ENCODE measurements at places on chromosomes 2 and 18.

- DNase-seq = no peak
Observed at GRCh38 chr2:178006710-178007109, 65.9 kb downstream of the PDE11A start.

DNA sequence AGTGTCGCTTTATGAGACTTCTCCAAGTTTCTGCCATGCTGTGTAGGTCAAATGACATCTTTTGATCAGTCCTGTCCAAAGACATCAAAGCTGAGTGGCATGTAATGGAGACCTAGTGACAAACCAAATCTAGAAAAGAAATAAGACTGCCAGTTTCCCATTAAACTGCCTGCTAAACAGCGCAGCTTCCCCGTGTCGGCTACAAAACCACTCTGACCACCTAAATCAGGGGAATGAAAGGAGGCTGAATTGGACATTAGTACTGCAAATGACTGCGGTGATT lies 57.7 kb downstream of the TSHZ1 start:
- no peak for DNase-seq

DNA sequence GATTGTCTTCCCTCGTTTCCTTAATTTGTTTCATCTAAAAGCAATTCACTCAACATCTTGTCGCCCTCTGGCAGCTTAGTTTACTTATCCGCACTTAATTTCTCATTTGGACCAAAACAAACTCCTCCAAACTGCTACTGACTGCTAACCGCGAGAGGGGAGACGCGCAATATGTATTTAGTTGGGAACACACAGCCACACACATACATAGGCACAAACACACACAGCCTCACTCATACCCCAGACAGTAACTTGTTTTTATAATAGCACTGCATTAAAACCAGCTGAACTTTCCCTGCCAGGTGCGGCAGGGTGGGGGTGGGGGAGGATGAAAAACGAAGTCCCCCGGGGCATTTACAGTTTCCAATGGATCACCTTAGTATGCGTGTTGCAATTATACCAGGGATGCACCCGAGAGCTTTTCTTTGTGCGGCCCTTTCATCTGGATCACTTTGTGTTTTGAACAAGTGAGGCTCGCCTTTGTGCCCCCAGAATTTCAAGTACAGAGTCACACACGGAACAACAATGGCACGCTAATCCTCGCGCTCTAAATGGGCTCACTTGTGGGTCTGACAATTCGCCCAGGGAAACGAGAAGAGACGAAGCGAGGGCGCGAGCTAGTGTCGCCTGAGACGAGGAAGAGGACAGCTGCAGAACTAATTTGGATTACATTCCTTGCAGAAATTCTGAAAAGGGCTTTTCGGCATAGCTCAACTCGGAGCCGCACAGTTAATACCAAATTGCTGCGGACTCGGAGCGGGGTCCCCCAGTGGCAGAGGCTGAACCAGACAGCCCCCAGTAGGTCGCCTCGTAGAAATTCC lies 2.4 kb downstream of the ERBB4 start:
- no peak for DNase-seq

DNA sequence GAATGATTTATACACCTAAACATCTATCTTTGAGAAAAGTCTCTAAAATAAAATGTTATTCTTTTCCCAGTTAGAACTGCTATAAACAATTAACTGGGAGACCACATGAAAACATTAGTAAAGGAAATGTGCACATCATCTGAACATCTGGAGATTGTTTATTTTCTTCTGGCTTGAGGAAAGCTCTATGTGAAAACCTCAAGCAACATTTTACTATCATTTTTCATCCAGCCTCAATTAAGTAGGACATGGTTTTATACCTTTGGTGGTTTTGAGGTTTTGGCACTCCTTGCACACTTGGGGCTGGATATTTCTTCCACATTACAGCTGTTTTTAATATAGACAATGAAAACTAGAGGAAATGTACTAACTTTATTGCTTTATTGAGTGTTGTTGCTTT lies 609.5 kb upstream of the SLC8A1 start:
- no peak for DNase-seq

GRCh38 chr2:241496904-241497877 lies 11.2 kb downstream of the STK25 start:
- DNase-seq = no peak

GRCh38 chr2:107402330-107402729 lies 424.4 kb upstream of the RGPD4 start:
- no peak for DNase-seq

DNA sequence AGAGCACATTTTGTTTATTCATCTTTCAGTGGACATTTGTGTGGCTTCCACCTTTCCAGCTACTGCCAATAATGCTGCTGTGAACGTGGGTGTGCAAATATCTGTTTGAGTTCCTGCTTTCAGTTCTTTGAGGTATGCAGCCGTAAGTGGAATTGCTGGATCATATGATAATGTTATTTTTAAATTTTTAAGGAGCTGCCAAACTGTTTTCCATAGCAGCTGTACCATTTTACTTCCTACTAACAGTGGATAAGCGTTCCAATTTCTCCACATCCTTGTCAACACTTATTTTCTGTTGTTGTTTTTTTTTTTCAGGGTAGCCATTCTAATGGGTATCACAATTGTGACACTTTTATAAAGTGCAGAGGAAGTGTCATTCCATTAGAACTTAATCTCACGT lies 162.5 kb downstream of the NCK2 start:
- DNase-seq = no peak

DNA sequence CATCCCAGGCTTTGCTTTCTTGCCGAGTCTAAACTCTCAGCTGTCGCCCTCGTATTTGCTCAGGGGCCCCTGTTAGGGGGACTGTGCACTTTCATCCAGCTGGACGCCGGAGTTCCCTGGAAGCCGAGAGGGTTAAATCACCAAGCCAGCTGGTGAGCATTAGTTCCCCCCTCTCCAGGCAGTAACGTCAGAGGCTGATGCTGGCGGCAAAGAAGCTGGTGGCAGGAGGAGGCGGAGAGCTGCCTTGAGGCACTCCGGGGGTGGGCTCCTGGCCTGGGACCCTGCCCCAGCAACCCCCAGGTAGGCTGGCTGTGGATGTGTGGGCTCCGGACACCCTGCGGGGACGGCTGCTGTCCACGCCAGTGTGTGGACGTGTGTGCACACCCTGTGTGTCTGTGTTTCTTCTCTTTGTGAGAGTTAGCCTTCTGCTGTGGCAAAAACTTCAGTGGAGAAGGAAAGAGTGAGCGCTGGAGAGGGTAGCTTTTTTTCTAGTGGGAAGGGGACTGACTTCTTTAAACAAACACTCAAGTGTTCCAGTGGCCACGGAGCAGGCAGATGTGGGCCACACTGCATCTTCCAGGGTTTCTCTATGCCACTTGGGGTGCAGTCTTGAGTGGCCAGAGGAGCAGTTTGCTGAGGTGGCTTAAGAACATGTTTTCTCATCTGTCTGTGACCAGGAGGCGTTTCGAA lies 84.7 kb downstream of the GLI2 start:
- DNase-seq = peak; percentile 66

GRCh38 chr2:80459028-80459427 lies 154.5 kb upstream of the LRRTM1 start:
- DNase-seq = no peak

Data from AG04450 (cell line).